Coronary artery (tissue), 2 donors: ENCODE measurements at places on chromosomes 7 and 10.

DNA sequence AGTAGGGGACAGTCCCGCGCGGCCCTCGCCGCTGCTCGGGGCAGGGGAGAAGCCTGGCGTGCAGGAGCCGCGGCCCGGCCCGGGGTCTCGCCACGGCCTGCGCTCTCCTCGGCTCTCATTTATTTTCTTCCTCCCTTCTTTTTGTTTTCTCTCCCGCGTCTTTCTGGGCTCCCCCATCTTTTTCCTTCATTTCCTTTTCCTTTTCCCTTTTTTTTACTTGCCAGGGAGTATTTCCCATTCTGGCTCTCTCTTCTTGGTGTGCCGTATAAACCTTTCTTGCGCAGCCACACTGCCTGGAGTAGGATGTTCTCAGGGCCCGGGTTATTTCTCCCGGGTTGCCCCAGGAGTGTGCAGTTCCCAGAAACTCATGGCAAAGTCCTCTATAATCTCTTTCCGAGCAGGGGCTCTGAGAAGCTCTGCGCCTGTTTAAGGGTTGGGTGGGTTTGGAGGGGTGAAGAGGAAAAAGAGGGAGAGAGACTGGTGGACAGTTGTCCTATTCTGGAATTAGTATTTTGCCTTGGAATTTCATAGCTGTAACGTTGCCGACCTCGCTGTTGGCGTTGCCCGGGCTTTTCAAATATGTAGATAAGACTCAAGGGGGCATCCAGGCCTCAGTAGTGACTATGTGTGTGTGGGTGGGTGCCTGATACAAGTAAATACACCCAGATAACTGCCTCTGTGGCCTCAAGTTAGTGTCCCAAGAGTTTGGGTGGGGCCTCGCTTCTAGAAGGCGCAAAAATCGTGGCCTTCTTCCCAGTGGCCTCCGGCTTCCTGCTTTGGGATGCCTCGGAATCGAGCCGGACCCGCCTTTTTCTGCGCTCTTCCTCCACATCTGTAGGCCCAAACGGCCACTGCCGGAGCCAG is 4.3 kb upstream of the ZNF503 start:
- no peak for DNase-seq

DNA sequence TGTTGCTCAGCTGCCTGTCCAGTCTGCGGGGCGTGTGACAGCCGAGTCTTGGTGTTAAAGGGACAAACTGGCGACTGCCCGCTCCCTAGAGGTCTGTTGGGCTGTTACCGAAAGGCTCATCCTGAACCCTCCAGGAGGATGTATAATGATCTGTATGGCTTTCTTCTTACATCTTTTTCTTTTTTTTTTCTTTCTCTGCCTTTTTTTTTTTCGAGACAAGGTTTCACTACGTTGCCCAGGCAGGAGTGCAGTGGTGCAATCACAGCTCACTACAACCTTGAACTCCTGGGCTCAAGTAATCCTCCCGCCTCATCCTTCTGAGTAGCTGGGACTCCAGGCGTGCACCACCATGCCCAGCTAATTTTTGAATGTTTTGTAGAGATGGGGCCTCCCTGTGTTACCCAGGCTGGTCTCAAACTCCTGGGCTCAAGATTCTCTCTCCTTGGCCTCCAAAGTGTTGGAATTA is 857 bp downstream of the INTS15 start:
- DNase-seq, result no peak

GRCh38 chr7:43362652-43363034 is 220.3 kb upstream of the STK17A start:
- no peak for DNase-seq

DNA sequence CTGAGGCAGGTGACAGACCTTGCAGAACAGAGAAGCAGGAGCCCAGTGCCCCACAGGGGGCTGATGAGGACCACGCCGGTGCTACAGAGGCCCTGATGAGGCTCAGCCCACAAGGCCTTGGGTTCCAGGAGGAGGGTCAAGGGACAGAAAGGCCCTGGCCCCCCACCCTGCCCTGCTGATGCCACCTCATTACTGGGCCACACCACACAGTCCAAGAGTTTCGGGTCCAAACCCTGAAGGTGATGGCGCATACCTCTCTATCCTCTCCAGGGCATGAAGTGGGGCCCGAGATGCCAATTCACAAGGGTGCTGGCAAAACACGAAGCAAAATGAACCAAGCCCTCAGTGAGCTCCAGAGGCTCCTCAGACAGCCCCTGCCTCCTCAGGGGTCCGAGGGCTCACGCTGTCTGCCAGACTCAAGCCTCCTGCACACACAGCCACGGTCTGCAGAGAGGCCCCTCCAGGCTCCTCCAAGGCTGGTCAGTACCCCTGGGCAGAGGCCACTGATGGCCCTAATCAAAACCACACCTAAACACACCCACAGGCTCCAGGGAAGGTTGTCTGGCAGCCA is 32.3 kb downstream of the RASGEF1A start:
- peak; percentile 62 for DNase-seq

GRCh38 chr7:130441408-130441869 is 623 bp upstream of the CEP41 start:
- no peak for DNase-seq

DNA sequence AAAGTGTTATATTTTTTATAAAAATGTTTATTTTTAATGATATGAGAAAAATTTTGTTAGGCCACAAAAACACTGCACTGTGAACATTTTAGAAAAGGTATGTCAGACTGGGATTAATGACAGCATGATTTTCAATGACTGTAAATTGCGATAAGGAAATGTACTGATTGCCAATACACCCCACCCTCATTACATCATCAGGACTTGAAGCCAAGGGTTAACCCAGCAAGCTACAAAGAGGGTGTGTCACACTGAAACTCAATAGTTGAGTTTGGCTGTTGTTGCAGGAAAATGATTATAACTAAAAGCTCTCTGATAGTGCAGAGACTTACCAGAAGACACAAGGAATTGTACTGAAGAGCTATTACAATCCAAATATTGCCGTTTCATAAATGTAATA is 64.8 kb upstream of the CAPZA2 start:
- DNase-seq, result no peak
